ENCODE measurements at places on chromosomes 4 and X.

DNA sequence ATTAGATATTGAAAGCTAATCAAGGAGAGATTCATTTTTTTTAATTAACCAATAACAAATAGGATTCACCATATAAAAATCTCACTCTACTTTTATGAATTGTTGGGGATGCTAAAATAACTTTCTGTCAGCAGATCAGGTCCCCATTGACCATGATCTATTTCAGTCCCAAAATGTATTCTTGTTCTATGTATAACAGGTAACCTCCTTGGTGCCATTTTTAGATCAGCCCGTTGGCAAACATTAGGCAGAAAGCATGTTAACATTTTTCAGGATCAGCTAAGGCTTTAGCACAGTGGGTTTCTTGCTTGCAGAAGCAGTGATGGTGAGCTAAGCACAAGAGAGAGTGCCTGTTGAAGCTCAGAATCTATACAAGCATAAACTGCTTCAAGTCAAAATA is 40.8 kb upstream of the COX7B2 start:
- no peak for DNase-seq

GRCh38 chrX:7444967-7445366 is 297.0 kb upstream of the PUDP start:
- no peak for DNase-seq

- DNase-seq = no peak
These were observed 341.7 kb upstream of the FAT1 start for GRCh38 chr4:187065396-187065795.

DNA sequence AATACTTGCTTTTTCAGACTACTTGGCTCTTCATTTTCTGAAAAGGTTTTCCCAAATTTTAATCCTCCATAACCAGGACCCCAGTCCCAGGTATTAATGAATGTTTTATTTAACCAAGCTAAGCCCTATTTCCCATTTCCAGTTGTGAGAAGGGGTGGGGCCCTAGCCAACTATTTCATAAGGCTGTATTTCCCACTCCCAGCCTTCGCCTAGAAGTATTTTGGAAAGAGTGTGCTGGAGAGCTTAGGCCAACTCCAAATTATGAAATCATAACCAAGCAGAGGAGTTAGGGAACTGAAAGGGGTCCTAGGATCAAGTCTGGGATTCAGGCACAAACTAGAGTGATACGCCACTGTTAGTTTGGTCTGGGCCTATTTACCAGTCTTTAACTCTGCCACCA is 148.4 kb upstream of the GPC4 start:
- no peak for DNase-seq

- DNase-seq = no peak
These were observed 549 bp upstream of the GLRB start for GRCh38 chr4:157075401-157075800.

DNA sequence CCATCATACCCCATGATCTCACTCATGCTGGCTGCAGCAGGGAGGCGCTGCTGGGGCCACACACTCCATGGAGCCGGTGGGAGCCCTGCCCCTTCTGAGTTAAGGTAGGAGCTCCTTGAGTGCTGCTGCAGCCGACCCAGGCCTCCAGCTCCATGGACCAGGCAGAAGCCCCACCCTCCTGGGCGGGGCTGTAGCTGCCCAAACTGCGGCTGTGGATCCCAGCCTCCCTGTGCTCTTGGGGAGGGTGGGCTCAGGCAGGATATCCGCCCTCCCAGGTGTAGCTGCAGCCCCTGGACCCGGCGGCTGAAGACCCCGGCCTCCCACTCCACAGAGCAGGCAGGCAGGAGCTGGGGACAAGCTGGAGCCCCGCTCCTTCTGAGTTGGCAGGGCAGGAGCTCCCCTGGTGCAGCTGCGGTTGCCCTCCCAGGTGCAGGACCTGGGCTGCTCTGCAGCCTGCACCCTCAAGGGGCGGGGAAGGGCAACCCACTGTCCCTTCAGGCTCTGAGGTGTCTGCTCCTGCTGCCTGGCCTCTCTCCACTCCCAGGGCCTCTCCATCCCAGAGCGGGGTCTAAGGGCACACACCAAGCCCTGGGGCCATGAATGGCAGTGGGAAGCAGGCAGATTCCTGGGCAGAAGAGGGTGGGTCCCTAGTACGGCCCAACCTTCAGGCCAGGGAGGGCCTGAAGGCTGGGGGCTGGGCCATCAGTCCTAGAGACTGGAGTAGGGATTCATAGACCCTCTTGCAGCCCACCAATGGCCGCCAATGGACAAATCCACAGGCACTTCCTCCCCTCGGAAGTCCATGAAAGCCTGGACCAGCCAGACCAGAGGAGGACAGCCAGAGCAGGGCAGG is 466.1 kb downstream of the DTHD1 start:
- DNase-seq = no peak

GRCh38 chrX:110409925-110410324 is 51.3 kb downstream of the RTL9 start:
- no peak for DNase-seq

GRCh38 chr4:158458271-158458895 is 63.3 kb upstream of the RXFP1 start:
- DNase-seq = no peak

- no peak for DNase-seq
These were observed 69.3 kb downstream of the YIPF6 start for GRCh38 chrX:68568136-68568535.

- DNase-seq = no peak
These were observed 48.5 kb downstream of the ZNF141 start for GRCh38 chr4:385934-386707.

GRCh38 chr4:165204462-165204830 is 2.9 kb upstream of the KLHL2 start:
- DNase-seq = no peak

GRCh38 chr4:7416745-7417432 is 17.8 kb downstream of the PSAPL1 start:
- no peak for DNase-seq

DNA sequence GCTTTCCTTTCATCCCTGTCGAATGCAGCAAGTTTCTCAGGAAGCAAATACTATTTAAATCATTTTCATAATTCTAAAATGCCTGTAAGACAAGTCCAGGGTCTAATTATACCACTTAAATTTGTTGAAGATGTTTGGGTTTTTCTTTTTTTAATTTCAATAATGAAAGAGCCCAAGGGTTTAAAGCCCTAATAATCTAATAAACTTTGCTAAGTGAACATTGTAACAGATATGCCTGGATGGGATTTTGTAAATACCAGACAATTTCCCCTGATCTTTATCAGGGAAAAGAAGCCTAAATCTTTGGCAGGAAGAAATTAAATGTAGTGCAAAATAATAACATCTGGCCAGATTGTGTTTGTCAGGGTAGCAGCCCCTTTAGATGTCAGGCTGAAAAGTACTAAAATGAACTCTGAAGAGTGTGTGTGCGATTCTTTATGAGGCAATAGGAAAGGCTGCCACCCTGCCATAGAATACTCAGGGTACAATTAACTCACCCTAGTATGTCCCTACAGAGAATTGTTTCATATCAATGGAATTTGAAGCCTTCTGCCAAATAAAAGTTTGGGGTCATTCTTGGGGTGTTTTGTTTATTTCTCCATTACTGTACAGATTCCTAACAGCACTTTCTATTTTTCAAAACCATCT is 45.6 kb downstream of the GPC3 start:
- no peak for DNase-seq

DNA sequence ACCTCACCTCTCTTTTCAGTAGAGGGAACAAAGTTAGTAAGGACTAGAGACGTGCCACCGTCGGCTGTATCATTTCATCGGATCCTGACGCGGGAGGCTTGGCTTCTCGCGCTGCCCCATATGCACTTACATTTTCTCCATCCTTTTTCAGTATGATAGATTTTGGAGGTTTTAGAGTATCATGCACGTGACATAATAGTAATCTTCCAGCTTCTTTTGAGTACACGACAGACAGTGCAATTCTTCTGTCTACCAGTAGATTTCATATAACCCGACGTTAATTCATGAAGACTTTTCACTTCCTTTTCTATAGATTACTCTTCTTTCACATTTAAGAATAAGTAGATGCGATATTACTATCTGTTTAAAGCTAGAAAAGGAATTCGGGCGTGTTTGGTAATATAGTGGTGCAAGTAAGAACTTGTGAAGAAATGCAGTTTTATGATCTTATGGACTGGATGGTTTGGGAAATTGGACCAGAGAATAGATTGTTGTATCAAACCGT is 1.0 kb downstream of the CDS1 start:
- DNase-seq = no peak

DNA sequence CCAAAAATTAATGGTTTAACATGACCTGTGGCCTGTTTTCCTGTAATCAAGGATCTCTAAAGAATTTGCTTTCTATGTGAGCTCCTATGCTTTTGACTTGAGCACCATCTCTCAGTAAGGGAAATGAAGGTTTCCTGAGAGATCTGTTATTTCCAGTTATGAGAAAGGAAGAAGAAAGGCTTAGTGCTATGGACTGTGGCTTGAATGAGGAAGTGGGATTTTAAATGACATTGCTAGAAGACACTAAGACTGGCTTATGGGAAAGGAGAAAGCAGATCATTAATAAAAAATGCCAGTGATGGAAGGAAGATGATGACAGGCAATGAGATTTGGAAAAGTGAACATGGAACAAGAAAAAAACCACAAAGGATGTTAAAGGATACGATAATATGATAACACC is 285.4 kb downstream of the OPHN1 start:
- DNase-seq = no peak
